ENCODE measurements at places on chromosomes 3 and 15.
A peak's percentile ranks its signal among the peaks of the same experiment; 100 is the strongest.

DNA sequence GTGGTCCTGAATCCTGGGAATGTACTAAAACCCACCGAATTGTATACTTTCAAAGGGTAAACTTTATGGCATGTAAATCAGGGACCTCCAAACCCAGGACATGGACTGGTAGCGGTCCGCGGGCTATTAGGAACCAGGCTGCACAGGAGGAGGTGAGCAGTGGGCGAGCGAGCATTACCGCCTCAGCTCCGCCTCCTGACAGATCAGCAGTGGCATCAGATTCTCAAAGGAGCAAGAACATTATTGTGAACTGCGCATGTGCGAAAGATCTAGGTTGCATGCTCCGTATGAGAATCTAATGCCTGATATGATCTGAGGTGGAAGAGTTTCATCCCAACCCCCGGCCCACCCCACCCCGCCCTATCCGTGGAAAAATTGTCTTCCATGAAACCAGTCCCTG is 22.2 kb downstream of the HEG1 start:
- DNase-seq = no peak

GRCh38 chr15:42577514-42578031 is 2.2 kb downstream of the STARD9 start:
- DNase-seq = no peak

- no peak for DNase-seq
Observed at GRCh38 chr3:189685860-189686259, 54.7 kb downstream of the TP63 start.

GRCh38 chr3:159739969-159740368 is 248.7 kb upstream of the IL12A start:
- DNase-seq = no peak

DNA sequence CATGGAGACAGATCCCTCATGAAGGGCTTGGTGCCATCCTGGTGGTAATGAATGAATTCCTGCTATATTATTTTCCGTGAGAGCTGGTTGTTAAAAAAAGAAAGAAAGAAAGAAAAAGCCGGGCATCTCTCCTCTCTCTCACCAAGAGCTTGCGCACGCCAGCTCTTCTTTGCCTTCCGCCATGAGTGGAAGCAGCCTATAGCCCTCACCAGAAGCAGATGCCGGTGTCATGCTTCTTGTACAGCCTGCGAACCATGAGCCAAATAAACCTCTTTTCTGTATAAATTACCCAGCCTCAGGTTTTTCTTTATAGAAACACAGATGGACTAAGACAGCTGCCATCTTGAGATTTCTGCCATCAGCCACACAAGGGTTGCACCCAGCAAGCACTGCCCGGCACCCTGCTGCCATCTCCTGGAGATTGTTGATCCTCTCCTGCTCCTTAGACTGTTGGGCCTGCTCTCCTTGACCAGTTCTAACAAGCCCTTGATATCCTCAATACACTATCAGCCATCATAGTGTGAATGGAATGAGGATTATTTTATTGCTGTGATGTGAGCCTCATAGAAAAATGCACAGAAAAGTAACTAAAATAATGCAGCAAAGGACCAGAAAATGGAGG is 3.5 kb upstream of the AHSG start:
- DNase-seq = peak; percentile 11
